Activated naive CD4-positive, alpha-beta T cell (primary cell): ENCODE measurements at places on chromosomes 5 and 9.
A peak's percentile ranks its signal among the peaks of the same experiment; 100 is the strongest.

GRCh38 chr5:130795037-130795436 lies 370.0 kb downstream of the HINT1 start:
- no peak for DNase-seq

DNA sequence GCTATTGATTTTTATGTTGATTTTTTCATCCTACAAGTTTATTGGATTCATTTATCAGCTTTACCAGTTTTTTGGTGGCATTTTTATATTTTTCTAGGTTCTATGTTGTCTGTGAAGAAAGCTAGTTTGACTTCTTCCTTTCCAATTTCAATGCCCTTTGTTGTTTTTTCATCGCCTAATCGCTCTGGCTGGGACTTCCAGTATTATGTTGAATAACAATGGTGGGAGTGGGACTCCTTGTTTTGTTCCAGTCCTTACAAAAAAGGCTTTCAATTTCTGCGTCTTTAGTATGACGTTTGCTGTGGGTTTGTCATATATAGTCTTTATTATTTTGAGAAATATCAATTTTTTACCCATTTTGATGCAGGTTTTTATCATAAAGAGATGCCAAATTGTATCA lies 175.6 kb upstream of the CCNH start:
- DNase-seq = no peak

GRCh38 chr5:26009742-26010141 lies 1028.6 kb downstream of the CDH9 start:
- DNase-seq = no peak

DNA sequence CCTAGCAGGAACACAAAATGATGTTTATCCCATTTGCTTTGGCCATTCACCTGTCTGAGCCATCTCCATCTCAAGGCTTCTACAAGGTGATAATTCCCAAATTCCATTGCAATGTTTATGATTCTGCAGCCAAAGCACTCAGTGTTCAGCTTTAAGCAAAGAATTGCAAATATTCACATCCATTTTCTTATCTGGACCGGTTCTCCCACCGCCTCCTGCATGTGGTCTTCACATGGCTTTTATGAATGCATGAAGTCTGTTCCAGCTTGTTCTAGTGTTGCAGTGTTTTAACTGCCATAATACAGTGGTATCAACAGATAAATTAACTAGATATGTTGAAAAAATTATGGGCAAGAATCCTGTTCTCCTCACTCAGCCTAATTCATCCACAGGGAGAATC lies 443.0 kb upstream of the KLF4 start:
- no peak for DNase-seq

GRCh38 chr9:108182950-108183381 lies 672.8 kb downstream of the ACTL7B start:
- no peak for DNase-seq

DNA sequence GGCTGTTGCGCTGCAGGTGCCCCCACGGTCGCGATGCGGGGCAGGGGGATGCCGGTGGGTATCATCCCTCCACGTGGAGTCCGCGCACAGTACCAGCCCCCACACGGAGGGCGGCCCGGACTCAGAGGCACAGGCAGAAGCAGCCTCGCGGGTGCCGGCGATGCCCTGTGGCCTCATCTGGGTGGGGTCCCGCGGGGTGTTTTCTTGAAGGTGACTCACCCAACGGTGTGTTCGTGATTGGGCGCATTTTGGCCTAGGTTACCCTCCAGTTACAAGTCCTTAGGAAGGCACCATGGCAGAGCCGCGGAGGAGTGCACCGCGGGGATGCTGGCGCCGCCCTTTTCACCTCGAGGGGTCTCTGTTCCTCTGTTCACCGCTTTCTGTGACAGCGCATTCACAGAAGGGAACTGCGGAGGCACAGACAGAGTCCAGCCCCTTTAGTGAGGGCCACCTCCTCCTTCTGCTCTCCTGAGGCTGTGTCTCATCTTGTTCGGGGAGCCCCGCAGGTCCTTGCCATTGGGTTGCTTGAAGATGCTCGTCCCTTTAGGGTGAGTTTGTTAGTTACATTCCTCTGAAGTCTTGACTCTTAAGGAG lies 21.6 kb upstream of the EXOC3 start:
- DNase-seq = no peak

DNA sequence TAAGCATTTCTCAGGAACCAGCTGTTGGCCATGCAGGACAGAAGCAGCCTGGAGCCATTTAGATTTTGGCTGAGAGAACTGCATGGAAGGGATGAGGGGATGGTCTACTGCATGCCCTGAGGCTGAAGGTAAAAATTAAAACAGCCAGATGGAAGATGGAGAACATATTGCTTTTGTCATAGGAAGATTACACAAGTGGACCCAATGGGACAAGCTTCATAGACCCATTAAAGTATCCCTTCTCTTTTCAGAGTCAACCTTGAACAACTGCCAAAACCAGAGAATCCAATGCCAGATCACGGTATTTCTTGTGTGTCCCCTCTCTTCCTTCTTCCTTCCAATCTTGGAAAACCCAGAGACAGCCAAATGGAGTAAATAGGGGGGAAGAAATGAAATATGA lies 253.4 kb downstream of the NR2F1-AS1 start:
- DNase-seq = no peak

DNA sequence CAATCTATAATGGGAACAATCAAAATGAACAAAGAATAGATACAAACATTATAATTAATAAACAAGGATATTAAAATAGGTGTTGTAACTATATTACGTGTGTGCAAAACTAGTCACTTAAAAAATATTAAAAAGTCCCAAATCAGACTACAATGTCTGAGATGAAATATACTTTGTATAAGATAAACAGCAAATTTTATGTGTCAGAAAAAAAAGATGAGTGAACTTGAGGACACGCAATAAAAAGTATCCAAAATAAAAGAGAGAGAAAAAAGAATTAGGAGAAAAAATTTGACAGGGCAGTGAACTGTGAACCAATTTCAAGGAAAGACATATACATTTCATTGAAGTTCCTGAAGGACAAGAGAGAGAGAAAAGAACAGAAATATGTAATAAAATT lies 37.0 kb downstream of the AGTPBP1 start:
- no peak for DNase-seq

DNA sequence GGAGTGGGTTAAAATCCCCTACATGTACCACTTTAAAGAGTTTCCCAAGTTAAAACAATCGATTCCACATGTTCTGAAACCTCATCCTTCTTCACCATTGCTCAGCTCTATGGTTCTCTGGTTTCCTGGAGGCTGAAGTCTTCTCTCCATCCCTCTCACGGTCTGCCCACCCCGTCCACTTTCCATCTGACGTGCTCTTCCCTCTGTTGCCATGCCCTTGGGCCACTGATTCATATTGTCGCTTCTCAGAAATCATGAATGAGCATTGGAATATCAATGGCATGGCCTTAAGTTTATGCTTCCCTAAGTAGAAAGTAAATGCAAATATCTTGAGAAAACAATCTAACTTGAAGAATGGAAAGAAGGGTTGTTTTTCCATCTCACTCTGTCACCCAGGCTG lies 30.9 kb downstream of the GDNF start:
- no peak for DNase-seq

DNA sequence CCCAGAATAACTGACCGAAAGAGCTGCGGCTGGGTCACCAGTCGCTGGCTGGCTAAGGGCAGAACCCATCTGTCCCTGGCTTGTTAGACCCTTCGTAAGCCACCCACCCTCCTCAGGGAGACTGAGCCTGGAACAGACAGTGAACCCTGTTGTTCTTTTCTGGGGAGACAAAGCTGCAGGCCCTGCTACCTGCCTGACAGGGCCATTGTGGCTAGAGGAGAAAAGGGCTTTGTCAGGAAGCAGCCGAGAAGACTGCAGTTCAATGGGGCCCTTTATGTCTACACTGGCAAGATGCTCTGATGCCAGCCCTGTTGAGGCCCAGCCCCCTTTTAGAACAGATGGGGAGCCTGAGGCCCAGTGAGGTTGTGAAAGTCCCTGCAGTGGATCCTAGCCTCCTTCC lies 3.7 kb upstream of the NIPAL4 start:
- no peak for DNase-seq

DNA sequence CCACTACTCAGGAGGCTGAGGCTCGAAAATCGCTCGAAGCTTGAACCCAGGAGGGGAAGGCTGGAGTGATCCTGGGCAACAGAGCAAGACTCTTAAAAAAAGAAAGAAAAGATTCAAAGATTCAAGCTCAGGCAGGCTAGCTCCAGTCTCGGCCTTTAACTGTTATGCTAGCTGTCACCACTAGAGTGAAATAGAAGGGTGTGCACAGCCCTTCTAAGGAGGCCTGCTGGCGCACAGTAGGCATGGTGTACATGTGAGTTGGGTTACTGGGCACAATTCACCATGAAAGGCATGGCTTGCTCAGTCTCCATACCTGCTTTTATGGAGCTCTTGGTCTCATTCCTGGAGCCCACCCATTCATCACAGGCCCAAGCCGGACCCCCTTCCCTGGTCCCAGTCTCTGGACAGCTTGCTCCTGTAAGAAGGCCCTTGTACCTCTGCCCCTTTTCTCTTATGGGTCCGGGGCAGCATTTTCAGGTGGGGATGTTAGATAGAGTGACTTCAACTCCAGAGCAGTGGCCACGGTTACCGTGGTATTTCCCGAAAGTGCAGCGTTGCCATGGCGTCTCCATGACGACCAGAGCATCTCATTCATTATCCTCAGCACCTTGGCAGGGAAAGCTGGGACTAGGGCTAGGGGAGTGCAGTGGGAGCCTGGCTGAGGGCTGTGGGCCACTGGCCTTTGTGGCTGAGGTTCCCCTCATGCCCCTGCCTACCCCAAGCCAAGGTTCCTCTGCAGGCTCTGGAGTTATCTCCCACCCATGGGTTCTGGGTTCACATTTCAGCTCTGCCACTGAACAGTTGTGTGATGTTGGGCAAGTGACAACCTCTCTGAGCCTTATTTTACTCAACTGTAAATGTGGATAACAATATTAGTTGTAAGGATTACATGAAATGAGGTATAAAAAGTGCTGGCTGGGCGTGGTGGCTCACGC lies 5.7 kb downstream of the NDST1 start:
- DNase-seq = no peak

GRCh38 chr9:111525056-111525977 lies at the start of gene ZNF483:
ZNF483 (plus strand) TSS chr9:111525179; CDS start chr9:111527396, 2,217 bp downstream.
- peak; percentile 38 for DNase-seq

GRCh38 chr9:129624168-129624759 lies 1.7 kb upstream of the NTMT1 start:
- DNase-seq = peak; percentile 40

GRCh38 chr5:58718269-58718978 lies 135.5 kb downstream of the RAB3C start:
- DNase-seq = no peak

GRCh38 chr5:139949710-139950109 lies 93.4 kb downstream of the NRG2 start:
- DNase-seq = no peak

GRCh38 chr9:135343837-135344522 lies 135.6 kb upstream of the PPP1R26 start:
- DNase-seq = no peak

DNA sequence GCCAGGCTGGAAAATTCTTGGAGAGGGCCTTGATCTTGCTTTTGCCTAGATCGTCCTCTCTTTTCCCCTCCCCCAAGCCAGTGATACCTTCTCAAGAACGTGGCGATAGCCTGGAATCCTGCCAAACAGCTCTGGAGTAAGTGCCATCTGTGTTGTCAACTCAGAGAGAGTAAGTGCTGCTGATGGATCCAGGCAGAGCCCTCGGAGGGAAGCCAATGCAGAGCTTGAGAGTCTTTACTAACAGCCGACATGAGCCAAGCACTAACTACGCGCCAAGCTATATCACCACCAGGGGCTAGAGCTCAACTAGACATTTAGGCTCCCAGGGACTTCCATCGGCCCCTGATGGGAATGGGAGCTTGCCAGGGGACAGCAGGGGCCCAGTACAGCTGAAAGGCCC lies 17.6 kb downstream of the RAPGEF1 start:
- DNase-seq = no peak

DNA sequence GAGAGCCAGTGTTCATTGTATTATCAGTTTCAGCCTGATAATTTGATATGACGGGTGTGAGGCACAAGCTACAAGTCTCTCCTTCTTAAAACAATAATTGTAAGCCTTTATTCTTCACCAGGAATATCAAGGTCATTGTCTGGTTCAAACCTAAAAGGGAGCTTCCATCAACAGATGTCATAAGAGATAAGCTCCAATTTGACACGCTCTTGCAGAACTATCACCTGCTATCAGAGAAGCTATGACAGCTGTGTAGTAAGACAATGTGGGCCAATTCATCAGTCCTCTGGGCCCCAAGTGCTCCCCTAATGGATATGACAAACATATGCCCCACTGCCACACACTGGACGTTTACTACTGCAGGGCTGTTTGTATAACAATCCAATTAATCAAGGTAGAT lies 1010.2 kb upstream of the DMAC1 start:
- no peak for DNase-seq

DNA sequence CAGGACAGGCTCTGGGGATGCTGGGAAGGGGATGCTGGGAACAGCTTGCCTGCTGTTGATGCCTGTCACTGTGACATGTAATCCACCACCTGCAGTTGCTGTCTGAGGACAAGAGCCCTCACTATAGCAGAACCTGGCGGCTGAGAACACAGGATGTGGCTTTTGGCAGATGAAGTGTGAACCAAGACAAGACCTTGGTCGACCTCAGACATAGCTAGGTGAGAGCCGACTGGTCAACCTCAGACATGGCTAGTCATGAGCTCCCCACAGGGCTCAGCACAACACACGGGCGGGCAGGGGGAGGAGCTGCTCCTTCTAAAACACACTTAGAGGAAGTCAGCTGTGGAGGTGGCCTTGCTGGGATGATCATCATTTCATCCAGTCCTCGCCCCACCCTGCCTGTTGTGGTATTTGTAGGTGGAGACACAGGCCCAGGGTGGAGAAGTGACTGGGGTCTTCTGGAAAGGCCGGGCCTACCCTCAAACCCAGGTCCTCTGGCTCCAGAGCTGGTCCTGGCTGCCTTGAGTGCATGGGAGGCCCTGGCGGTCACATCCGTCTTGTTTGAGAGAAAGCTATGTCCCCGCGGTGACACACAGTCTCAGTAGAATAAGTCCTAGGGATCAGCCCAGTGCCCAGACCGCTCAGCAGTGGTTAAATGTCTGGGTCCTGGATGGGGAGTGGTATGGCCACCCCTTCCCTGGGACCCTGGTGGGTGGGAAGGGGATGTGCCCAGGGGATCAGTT lies 6.1 kb downstream of the SUSD3 start:
- DNase-seq = peak; percentile 79

- DNase-seq = no peak
Measured at GRCh38 chr5:72305194-72306142, 14.6 kb downstream of the MRPS27 start.

GRCh38 chr5:107469485-107470294 lies 201.0 kb downstream of the EFNA5 start:
- DNase-seq = no peak

DNA sequence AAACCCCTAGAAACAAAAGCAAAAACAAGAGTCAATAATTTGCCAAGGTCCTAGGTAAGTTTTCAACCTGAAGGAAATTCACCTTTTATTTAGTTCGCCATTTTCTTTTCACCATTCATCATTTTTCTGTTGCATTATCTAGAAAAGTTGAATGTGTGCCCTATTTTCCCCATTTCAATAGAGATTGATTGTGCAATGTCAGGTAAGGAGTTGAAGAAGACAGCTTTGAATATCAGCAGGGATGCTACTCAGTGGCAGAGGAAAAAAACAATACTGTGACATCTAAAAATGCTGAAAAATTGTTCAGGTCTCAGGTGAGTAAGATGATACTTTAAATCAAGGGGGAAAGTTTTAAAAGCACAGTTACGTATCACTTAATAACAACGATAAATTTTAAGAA lies 813.7 kb downstream of the DTWD2 start:
- no peak for DNase-seq
